Activated T-helper 1 cell treated with anti-CD3 and anti-CD28 coated beads, Interleukin-12 subunit alpha, Interleukin-12 subunit beta, Interleukin-2, Interleukin-4 antibody, amounts not matched to agents 30 ng/mL and 10 ng/mL and 1 ng/mL, durations not matched to agents 14 hours and 24 hours and 36 hours (primary cell): ENCODE measurements at places on chromosomes 1 and 21. TPM values are rescaled to one million over a fixed set of nuclear protein-coding genes. Genes with fewer than 3 reads are reported as not detected.

DNA sequence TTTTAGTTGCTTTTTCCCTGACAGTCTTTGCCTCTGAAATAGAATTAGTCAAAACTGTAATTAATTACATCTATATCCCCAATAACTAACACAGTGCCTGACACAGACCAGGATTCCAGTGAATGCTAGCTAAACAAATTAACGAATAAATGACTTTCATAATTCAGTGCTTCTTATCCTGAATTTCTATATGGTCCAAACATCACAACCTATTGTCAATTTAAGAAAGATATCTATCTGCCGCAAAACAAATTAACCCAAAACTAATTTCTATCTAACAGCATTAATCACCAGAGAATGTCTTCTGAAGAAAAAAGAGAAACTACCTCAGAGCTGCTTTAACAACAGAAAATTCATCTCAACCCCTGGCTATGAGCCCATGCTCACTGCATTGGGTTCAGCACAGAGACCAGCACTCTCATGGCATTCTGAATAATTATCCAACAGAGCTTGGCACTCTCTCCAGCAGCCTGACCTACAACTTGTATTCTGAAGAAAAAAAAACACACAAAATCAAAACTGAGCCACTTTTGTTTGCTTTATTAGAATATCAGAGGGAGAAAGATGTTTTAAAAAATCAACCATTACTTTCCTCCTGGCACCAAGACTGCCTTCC is 547.3 kb upstream of the BEND5 start:
- DNase-seq = no peak
- no peak overlapping the region for H3K27ac ChIP-seq
- no peaks in the 10 kb centered on the region for H3K4me1 ChIP-seq

DNA sequence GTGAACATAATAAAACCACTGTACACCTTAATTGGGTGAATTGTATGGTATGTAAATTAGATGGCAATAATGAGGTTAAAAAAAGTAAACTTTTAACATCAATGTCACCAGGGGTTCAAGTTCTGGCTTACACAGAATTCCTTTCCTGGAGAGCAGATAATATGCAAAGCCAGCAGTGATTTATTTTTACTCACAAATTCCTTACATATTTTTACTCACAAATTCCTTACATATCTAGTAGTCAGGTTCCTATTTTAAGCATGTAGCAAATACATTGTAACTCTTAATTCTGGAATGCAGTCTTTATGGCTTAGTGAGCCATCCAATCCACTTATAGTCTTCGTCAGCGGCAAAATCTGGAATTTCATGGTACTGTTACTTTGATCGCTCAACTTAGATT is 1.3 kb upstream of the UBE4B start:
- peaks cover 4% of the 10 kb centered on the region for H3K36me3 ChIP-seq
- peaks cover 2% of the 10 kb centered on the region for H3K27me3 ChIP-seq
- H3K4me3 ChIP-seq = no peak overlapping the region
- DNase-seq = no peak

Gene KDF1
- not detected in 2 replicates for total RNA-seq

Gene LEFTY1
- 0.12 TPM in 1 of 2 replicates, not detected in the other for total RNA-seq
